ENCODE measurements at places on chromosomes 5 and 9.

DNA sequence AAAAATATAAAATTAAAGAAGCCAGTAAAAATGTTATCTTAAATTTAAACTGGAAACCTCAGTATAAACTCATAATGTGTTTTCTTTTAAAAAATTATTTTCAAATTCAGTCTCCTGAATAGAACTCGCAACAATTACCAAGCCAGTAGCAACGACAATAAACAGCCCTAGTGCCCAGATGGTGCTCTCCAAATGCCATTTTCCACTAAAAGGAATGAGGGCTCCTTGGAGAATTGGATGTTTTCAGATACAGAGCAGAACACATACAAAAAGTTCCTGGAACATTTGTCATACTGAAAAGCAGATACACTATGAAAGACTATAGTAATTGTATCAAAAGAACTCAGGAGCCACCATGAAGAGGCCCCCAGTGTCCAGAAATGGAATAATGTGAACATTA lies 97.4 kb downstream of the TMC1 start:
- no peak for DNase-seq

DNA sequence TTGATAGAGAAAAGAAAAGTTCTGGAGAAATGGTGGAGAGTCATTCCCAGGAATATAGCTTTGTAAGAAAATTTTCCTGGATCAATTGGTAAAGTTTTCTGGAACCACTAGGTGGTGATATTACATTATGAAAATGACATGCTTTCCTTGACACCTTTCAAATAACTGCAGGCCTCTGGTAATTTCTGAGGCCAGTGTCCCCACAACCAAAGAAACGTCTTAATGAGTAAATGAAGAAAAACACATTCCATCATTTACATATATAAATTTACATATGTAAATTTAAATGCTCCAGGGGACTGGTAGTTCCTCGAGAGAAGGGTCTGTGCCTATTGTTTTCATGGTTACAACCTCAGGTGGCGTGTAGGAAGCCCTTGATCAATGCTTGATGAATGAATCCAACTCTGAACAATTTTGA lies 17.2 kb upstream of the RGS3 start:
- peak; percentile 31 for DNase-seq

- no peak for DNase-seq
Measured at GRCh38 chr9:101311191-101311590, 73.6 kb downstream of the BAAT start.

DNA sequence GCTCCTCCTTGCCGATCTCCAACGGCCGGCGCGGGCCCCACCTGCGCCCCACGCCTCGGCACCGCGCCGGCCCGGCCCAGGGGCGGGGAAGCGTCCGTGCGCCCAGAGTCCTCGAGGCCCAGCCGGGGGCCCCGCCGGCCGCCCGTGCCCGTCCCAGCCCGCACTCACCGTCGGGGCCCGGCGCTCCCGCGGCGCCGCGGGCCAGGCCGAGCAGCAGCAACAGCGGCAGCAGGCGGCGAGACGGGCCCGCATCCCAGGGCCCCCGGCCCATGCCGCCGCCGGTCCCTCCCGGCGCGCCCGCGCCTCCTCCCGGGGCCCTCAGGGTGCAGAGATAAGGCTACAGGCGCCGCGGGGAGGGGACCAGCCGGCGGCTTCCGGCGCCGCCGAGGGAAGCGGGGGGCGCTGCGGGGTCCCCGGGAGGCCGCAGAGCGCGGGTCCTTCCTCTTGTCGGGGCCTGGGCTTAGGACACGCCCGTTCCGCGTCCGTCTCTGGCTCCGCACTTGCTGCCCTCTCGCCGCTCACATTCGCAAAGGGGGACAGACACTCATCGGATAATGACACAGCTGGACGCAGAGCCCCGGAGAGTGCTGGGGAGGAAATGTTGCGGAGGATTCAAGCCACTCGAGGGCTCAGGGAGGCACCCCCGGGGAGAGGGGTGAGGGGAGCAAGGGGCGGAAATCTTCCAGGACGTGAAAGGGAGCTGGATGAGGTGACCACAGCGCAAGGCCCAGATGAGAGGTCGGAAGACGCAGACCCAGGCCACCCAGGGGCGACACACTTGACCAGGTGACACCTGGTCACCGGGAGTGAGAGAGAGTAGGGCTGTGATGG lies at the start of gene SUSD1:
Gene SUSD1 (minus strand): TSS at position 333 of the 831 bp plus-strand sequence. CDS start 62 bp downstream, at position 271.
- peak; percentile 17 for DNase-seq

- DNase-seq = no peak
Measured at GRCh38 chr5:15791274-15791673, 291.3 kb downstream of the FBXL7 start.

GRCh38 chr5:57102905-57103255 lies 71.0 kb upstream of the GPBP1 start:
- no peak for DNase-seq

DNA sequence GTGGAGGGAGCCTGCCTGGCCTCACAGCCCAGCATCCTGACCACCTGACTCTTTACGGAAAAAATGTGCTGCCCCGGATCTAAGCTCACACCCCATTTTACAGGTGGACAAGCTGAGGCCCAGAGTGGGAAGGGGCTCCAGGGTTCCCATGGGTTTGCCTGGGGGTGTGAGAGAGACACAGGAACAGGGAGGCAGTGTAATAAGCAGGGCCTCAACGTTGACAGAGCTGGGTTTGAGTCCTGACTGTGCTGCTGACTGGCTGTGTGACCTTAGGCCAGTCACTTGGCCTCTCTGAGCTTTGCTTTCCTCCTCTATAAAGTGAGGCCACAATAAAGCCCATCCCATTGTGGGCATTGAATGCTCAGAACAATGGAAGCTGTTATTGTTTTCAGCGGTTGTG lies 73.7 kb downstream of the HMCN2 start:
- DNase-seq = no peak

DNA sequence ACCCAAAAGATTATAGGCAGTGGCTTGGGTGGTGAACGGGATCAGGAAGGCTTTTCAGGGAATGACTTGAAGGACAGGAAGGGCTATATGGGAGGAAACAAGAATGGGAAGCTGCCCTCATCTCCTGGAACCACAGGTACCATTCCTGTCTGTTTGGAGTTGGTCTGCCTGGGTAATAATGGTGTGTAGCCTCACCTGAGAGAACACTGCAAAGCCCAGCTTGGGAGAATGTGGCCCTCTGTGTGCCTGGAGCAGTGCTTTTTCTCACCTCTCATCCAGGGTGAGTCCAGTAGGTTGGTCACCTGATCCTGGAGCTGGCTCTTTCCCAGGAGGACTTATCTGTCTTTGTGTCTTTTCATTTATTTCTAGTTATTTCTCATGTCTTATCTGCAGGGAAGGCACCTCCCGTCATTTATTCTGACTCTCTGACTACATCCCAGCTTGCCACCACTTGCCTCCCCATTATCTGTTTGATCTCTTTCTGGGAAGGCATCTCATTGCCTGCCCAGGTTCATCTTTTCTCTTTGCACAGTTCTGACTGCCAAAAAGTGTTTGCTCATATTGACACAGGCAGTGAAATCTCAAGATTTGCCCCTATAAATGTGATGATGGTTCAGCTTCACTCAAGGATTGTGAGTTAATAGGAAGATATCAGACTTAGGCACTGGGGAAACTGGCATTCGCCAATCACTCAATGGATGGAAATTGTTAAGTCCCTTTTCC lies 22.5 kb upstream of the OR2S2 start:
- DNase-seq = no peak

DNA sequence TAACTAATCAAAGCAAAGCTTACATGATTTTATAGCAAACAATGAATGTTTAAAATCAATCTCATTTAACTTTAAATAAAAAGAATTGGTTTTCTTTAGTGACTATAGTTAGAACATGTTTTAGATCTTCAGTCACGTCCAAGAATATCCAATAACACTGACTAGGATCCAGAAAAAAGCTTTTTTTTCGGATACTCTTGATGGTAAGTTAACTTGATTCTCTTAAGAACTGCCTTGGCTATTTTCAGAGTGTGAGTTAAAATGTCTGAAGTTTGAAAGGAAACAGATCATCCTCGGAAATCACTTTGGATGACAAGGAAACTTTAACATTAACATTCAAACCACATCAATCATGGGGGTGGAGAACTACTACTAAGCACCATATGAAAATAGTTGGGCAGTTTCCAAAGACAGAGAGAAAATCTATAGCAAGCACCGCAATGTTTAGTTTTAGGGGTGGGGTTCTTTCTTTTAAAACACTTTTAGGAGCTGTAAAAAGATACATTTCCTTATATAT lies 83.7 kb upstream of the SLC27A6 start:
- DNase-seq = peak; percentile 31

GRCh38 chr9:636931-637591 lies 204.4 kb upstream of the DMRT1 start:
- DNase-seq = no peak

DNA sequence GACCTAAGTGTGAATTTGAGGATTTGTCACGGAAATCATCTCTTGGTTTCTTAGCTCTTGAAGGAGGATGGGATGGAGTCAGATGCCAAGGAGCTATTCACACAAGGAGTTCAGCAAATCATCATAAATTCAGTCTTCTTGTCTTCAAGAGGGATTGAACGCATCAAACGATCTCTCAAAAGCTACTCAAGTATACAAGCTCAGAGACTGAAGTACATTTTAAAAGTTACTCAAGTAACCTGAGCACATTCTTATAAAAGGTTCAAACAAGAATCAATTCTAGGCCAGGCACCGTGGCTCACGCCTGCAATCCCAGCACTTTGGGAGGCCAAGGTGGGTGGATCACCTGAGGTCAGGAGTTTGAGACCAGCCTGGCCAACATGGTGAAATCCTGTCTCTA lies 21.1 kb upstream of the GOLPH3 start:
- DNase-seq = no peak

DNA sequence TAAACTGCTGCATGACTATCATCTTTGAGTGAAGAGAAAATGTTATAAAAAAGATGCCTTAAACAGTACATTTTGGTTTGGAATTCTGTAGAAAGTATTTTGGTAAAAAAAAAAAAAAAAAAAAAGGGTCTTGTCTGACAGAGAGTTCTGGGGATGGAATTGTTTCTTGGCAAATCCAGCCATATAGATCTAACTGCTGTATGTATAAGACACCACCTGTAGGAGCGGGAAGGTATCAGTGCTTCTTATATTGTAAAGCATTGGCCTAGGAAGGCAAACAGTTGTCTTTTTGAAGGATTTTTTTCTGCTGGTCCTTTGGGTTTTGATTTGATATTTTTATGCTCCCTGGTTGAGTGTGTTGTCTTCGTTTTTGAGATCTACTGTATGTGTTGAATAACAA lies 2.8 kb downstream of the PURA start:
- DNase-seq = no peak

DNA sequence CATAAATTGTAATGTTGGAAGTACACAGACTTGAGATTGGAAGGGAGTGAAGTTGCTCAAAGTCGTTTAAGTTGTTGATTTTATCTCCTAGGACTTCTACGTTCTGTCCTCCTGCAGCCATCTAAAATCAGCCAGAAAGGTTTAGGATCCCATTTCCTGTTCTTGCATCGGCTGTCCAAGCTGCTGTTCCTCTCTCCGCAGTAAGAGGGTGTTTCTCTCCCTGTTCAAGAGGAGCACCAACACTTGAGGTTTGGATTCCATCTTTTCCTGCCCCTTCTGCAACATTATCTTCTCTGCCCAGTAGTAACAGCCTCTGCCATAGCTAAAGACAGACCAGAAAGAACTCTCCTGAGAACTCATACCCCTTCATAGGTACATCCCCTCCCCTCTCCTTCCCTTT lies 373.4 kb downstream of the GADD45G start:
- DNase-seq = peak; percentile 43

DNA sequence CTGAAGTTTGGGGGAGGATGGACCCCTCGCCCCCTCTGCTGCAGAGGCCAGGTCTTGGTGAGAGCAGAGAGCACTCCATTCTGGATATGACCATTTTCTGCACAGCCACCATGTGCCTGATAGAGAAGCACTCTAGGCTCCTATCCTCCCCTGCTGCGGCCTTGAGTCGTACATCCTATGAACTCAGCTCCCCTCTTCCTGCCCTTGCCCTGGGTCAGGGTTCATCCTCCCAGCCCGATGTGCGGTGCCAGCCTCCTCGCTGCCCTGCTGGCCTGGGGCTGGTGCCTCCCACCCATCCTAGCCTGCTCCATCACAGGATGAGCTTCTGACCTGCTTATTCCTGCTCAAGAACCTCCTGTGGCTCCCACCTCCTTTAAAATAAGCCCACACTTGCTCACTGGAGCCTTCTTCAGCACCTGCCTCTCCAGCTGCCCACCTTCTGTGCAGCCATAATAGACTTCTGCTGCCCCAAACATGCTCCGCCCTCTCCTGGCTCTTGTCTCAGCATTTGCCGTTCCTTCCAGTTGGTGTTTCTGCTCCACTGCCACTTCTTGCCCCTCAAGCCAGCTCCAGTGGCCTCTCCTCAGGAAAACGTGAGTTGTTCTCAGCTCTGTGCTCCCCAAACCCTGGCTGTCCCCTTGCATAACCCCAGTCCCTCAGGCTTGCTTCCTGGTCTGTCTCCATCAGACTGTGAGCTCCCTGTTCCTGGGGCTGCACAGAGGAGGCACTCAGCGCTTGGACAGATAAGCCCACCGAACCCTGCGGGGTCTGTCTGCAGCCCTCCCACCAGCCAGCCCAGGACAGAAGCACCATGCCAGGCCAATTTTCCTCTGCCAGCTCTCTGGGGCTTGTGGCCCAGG lies 22.3 kb upstream of the TTLL11 start:
- no peak for DNase-seq

GRCh38 chr5:177005619-177006264 lies 837 bp downstream of the UIMC1 start:
- DNase-seq = peak; percentile 55

DNA sequence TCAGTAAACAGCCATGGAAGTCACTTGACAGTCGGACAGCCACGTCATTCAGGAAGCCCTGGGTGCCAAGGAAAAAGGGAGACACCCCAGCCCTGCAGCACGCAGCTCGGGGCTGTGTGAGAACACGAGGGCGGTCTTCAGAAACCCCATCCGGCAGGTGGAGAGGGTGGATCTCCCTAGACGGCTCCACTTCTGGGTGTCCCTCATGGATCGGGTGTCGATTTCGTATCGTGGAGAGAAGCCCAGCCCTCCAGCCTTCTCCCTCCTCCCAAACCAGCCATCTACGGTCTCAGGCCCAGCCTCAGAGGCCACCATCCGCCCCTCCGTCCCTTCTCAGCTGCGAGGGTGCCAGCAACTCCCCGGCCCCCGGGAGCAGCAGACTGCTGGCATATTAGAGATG lies 65.5 kb upstream of the BARHL1 start:
- DNase-seq = no peak

GRCh38 chr5:98041661-98042060 lies 731.8 kb upstream of the RGMB start:
- no peak for DNase-seq

GRCh38 chr5:18216016-18216415 lies 581.8 kb downstream of the TAF11L14 start:
- no peak for DNase-seq

DNA sequence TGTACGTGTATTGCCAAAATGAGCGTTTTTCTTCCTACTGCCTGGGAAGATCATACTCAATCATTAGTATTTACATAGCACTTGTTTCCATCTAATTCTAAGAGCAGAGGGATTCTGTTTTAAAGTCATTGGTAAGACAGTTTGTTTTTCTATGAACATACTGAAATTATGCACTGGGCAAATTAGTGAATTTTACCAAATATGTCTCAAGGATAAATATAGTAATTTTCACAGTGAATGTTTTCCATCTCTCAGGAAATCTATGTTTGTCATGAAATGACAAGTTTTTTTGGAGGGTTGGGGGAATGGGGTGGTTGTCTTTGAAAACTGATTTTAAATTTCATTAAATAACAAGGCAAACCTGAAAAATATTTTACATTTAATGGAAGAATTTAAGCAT lies 441.3 kb upstream of the ARRDC3 start:
- DNase-seq = no peak

GRCh38 chr5:142806841-142807267 lies 36.7 kb downstream of the ARHGAP26 start:
- no peak for DNase-seq

GRCh38 chr5:2254880-2255750 lies 372.4 kb upstream of the IRX4 start:
- no peak for DNase-seq

- no peak for DNase-seq
Measured at GRCh38 chr5:52738095-52738506, 49.6 kb upstream of the ITGA1 start.
